ENCODE measurements at places on chromosomes 6 and 20.

DNA sequence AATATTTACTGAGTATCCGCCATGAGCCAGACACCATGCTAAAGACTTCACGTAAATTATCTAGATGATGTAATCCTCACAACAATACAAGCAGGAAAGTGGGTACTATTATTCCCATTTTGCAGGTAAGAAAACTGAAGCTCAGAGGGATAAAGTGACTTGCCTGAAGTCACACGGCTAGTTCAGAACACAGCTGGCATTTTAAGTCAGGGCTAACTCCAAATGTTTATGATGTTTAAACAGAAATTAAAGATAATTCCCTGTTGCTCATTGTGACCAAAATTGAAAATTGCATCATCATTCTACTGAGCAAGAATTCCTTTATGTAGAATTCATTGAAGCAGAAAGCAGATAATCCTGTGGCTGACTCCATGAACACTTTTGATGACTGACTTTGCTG lies 71.3 kb upstream of the STXBP5 start:
- no peaks in the 10 kb centered on the region for H3K36me3 ChIP-seq
- H3K27me3 ChIP-seq, result no peaks in the 10 kb centered on the region
- no peak overlapping the region for H3K27ac ChIP-seq
- H3K4me1 ChIP-seq, result no peaks in the 10 kb centered on the region
- no peak for DNase-seq
- no peak overlapping the region for H3K4me3 ChIP-seq

DNA sequence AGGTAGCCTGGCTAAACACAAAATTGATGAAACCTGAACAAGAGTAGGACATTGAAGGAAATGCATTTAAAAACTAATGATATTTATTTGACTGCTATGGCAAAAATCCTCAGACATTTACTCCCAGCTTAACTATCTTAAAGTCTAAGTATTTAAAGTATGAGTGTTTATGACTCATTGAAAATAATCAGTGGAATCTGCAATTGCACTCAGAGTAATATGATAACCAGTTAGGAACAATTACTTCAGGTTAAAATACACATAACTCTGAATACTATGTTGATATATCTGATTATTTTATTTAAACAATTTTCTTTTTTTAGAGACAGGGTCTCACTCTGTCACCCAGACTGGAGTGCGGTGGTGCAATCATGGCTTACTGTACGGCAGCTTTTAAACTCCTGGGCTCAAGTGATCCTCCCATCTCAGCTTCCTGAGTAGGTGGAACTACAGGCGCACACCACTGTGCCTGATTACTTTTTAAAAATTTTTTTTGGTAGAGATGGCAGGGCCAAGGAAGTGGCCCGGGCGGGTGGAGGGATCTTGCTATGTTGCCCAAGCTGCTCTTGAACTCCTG lies 43.9 kb downstream of the FILIP1 start:
- H3K4me3 ChIP-seq, result no peak overlapping the region
- H3K36me3 ChIP-seq, result no peaks in the 10 kb centered on the region
- H3K4me1 ChIP-seq, result no peaks in the 10 kb centered on the region
- no peak overlapping the region for H3K27ac ChIP-seq
- no peak for DNase-seq

DNA sequence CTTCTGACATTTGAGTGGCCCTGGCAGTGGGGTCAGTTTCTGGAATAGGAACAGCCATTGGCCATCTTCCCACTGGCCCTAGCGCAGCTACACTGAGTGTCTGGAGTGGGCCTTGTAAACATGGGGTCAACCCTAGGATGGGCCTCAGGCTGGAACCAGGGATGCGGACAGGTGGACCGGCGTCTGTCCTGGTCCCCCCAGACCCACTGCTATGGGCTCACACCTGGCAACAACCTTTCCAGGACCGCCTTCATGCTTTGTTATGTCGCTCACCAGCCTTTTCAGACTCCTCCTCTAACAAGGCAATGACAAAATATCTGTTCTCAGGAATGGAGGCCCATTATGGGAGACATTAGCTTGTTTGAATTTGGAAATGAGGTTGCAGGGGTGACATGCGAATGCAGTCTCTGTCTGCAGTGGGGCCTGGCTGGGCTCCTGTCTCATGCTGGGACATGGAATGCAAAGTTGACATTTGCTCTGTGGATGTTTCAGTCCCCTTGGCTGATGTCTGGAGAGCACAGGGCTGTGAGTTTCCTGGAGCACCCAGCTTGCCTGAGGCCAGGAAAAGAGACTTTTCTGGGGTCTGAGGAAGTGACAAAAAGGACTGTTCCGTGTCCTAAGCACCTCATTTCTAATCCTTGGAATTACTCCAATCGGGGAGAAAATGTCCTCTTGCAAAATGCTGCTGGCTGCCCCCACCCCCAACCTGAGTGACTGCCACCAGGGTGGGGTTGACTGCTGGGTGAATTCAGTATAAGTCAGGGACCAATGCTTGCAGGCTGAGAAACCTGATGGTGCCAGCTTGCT lies 98.7 kb upstream of the PMEPA1 start:
- H3K4me3 ChIP-seq, result no peak overlapping the region
- peaks cover 8% of the 10 kb centered on the region for H3K4me1 ChIP-seq
- peak; percentile 40 for DNase-seq
- peak overlapping the region; percentile 38 for H3K27ac ChIP-seq

GRCh38 chr6:55040102-55040848 lies 134.0 kb upstream of the HCRTR2 start:
- no peaks in the 10 kb centered on the region for H3K4me1 ChIP-seq
- H3K27ac ChIP-seq, result no peak overlapping the region
- H3K36me3 ChIP-seq, result no peaks in the 10 kb centered on the region
- no peak for DNase-seq

- H3K4me3 ChIP-seq, result no peak overlapping the region
- no peak overlapping the region for H3K27ac ChIP-seq
- DNase-seq, result no peak
- H3K4me1 ChIP-seq, result peaks cover 4% of the 10 kb centered on the region
- no peaks in the 10 kb centered on the region for H3K36me3 ChIP-seq
Observed at GRCh38 chr20:41037179-41037578, 8.6 kb downstream of the TOP1 start.

- no peaks in the 10 kb centered on the region for H3K36me3 ChIP-seq
- peaks cover 10% of the 10 kb centered on the region for H3K4me1 ChIP-seq
- peak; percentile 29 for DNase-seq
- peak overlapping the region; percentile 63 for H3K4me3 ChIP-seq
- peak overlapping the region; percentile 74 for H3K27ac ChIP-seq
Observed at GRCh38 chr20:347317-347639, 367 bp downstream of the NRSN2 start.

GRCh38 chr6:20056350-20056992 lies 155.8 kb downstream of the MBOAT1 start:
- no peaks in the 10 kb centered on the region for H3K27me3 ChIP-seq
- DNase-seq, result peak; percentile 59
- H3K27ac ChIP-seq, result no peak overlapping the region
- no peaks in the 10 kb centered on the region for H3K4me1 ChIP-seq
- no peaks in the 10 kb centered on the region for H3K36me3 ChIP-seq

- no peaks in the 10 kb centered on the region for H3K27me3 ChIP-seq
- no peak overlapping the region for H3K4me3 ChIP-seq
- no peak overlapping the region for H3K27ac ChIP-seq
- no peaks in the 10 kb centered on the region for H3K36me3 ChIP-seq
Observed at GRCh38 chr6:168137024-168137423, 58.0 kb upstream of the FRMD1 start.

- no peaks in the 10 kb centered on the region for H3K27me3 ChIP-seq
- no peak for DNase-seq
- H3K36me3 ChIP-seq, result peaks cover 7% of the 10 kb centered on the region
- H3K27ac ChIP-seq, result no peak overlapping the region
- H3K4me3 ChIP-seq, result no peak overlapping the region
Observed at GRCh38 chr20:61991476-61991875, 74.2 kb downstream of the TAF4 start.

DNA sequence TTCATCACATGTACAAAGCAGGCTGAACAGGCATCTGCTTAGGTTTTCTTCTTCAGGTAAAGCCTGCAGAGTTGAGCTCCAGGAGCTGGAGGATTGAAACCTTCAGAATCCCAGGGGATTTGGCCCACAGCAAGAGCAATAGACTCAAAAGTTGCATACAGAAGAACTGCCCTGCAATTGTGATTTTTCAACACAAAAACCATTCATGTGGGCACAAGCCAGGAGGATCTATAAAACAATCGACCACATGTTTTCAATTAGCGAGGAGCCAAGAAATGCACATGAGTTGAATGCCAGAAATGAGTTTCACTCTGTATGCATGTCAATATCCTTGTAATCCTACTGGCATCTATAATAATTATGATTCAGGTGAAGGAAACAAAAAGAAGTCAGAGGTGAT lies 576.4 kb downstream of the HDGFL1 start:
- no peaks in the 10 kb centered on the region for H3K4me1 ChIP-seq
- no peak overlapping the region for H3K4me3 ChIP-seq
- no peak overlapping the region for H3K27ac ChIP-seq
- no peak for DNase-seq
- no peaks in the 10 kb centered on the region for H3K27me3 ChIP-seq

DNA sequence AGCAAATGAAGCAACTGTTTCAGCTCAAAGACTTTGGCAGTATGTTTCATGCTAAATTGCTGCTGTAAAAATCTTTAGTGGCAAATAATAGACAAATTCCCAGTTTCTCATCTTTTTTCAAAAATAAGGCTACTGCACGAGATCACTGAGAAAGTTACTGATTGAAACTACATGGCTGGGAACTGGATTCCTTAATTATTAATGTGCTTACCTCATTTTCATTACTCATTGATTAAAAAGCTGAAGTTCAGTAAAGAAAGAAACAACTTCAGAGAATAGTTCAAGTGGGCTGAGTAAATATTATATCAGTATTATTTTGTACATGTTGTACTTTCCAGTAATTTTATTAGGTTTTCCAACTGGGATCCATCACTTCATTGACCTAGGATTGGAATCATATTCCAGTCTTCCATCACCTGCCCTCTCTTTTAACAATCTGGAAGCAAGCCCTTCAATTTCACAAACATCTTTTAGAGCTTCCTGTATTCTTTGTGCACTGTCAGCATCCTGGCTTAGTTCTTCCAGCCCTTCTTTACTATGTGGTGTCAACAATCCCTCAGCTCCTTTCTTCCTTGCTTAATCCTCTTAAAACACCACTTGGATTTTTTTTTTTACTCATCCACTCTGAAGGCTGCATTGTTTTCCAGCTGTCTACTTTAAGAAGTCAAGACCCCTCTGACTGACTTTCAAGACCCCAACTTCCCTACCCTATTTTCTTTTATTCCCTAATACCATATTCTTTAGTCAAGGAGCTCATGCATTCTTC lies 4.3 kb downstream of the MEI4 start:
- no peaks in the 10 kb centered on the region for H3K27me3 ChIP-seq
- H3K36me3 ChIP-seq, result no peaks in the 10 kb centered on the region
- no peaks in the 10 kb centered on the region for H3K4me1 ChIP-seq

DNA sequence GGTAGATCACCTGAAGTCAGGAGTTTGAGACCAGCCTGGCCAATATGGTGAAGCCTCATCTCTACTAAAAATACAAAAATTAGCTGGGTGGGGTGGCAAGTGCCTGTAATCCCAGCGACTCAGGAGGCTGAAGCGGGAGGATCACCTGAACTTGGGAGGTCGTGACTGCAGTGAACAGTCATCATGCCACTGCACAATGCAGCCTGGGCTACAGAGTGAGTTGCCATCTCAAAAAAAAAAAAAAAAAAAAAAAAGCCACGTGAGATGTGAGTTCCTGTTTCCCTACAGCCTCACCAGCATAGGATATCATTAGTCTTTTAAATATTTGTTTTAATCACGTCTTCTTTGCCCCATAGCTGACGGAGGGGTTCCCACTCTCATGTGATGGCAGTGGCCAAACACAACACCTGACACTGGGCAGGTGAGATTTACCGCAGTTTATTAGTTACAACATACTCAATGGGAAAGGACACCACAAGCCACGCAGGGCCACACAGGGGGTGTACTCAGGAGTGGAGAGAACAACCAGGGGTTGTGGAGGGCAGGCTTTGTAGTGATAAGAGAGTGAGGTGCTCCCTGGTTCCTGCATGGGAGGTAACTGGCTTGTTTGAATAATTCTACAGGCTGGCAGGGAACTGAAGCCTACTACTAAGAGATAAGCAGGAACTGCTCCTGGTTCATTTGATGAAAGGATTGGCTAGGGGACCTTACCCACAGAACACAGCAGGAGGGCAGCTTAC lies 4.6 kb upstream of the LZTS3 start:
- no peak overlapping the region for H3K4me3 ChIP-seq
- H3K27me3 ChIP-seq, result no peaks in the 10 kb centered on the region
- no peaks in the 10 kb centered on the region for H3K4me1 ChIP-seq
- H3K27ac ChIP-seq, result no peak overlapping the region
- no peak for DNase-seq

DNA sequence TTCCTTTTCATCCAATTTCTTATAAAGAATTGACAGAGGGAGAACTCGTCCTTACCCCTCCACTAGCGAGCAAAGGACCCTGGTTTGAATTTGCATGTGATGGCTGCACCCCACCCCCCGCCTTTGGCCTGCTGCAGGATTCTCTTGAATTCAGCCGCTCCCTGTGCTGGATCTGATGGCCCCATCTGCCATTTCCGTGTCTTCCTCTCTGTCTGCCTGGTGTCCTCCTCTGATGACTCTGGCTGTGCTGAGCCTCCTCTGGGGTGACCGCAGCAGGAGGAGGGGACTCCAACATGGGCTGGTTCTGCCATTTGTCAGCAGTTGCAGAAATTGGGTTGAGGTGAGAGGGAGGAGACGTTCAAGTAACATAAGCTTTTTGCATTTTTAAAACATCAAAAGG lies 188.8 kb downstream of the DLL1 start:
- H3K36me3 ChIP-seq, result no peaks in the 10 kb centered on the region
- no peak for DNase-seq
- H3K4me3 ChIP-seq, result no peak overlapping the region
- H3K27me3 ChIP-seq, result no peaks in the 10 kb centered on the region
- no peak overlapping the region for H3K27ac ChIP-seq

DNA sequence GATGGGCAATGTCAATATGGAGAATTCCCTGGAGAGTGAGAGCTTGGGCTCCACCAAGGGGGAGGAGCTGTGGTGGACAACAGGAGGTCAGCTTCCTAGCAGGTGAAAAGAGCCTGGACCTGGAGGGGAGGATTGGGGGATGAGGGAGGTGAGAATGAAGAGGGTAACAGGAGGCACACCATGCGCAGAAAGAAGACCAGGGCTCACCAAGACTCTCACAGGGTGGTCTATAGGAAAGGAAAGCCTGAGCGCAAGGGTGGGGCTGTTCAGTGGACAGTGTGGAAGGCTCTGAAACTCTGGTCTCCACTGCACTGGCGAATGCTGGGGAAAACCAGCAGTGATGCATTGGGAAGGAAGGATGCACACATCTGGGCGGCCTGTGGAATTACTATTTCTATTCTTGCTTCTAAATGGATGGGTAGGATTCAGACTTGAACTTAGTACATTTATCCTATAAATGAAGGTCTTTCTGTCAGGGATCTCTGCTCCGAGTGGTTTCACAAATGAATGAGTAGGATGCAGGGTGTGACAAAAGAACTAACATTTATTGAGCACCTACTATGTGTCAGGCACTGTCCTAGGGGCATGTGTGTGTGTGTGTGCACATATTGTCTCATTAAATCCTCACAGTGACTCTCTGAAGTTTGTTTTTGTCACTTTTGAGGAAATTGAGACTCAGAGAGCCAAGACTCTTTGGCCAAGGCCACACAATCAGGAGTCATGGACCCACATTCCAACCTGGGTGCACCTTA lies 152.7 kb downstream of the CD83 start:
- no peak for DNase-seq
- H3K27ac ChIP-seq, result no peak overlapping the region
- no peaks in the 10 kb centered on the region for H3K4me1 ChIP-seq

Data from mesendoderm (in vitro differentiated cells).